Stimulated activated naive CD4-positive, alpha-beta T cell treated with Interleukin-2 at 50 U/mL for 16 hours (primary cell): ENCODE measurements at places on chromosomes 2 and 18.

DNA sequence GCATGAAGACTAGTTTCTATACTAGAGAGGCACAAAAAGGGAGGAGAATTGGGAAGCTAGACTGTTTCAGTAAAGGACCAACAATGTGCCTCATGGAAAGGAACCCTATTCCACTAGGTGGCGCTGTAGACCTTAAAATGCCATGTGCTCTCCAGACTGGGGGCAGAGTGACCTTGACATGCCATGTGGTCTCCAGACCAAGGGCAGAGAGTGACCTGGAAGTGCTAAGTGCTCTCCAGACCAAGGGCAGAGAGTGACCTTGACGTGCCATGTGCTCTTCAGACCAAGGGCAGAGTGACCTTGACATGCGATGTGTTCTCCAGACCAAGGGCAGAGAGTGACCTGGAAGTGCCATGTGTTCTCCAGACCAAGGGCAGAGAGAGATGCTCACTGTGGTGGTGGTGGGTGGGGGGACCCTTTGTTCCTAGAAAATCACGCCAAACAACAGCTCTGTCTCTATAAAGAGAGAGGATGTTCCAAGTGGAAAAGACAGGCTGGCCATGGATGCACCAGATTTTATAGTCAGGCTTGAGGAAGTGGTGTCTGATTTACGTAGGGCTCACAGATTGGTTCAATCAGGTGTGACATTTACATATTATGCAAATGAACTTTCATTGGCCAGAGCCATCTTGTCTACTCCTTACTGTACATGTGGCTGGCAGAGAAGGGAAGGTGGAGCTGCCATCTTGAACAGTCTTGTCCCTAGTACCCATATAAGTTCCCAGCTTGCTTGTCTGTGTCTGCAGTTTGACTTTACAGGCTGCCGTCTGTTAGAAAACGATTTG, 344.0 kb upstream of the DDX18 start:
- DNase-seq = no peak

GRCh38 chr18:70417847-70418246, 129.0 kb downstream of the SOCS6 start:
- no peak for DNase-seq

- DNase-seq = no peak
Measured at GRCh38 chr18:75114231-75114764, 94.6 kb downstream of the PTGR3 start.

- DNase-seq = peak; percentile 19
Measured at GRCh38 chr2:240024766-240025165, 376 bp downstream of the NDUFA10 start.

- no peak for DNase-seq
Measured at GRCh38 chr2:108492364-108492763, 41.9 kb upstream of the LIMS1 start.

- no peak for DNase-seq
Measured at GRCh38 chr18:46630160-46630559, 26.9 kb downstream of the LOXHD1 start.

DNA sequence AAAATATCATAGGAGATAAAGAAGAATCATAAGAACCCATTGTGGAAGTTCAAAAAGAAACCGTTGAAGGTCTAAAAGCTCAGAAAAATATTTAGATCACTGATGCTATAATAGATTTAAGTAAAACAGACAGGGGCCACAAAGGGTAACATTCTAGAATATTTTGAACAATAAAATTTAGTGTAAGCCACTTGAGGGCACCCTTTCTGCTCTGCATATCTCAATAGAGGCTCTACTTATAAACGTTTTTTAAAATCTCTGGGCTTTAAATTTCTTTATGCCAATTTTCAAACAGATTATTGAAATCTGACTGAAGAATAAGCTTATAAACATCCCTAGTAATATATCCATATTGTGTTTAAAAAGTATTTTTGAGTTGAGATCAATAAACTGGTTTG, 57.6 kb upstream of the IL1RL1 start:
- no peak for DNase-seq

GRCh38 chr2:43818761-43819160, 19.9 kb downstream of the ABCG5 start:
- DNase-seq = no peak

DNA sequence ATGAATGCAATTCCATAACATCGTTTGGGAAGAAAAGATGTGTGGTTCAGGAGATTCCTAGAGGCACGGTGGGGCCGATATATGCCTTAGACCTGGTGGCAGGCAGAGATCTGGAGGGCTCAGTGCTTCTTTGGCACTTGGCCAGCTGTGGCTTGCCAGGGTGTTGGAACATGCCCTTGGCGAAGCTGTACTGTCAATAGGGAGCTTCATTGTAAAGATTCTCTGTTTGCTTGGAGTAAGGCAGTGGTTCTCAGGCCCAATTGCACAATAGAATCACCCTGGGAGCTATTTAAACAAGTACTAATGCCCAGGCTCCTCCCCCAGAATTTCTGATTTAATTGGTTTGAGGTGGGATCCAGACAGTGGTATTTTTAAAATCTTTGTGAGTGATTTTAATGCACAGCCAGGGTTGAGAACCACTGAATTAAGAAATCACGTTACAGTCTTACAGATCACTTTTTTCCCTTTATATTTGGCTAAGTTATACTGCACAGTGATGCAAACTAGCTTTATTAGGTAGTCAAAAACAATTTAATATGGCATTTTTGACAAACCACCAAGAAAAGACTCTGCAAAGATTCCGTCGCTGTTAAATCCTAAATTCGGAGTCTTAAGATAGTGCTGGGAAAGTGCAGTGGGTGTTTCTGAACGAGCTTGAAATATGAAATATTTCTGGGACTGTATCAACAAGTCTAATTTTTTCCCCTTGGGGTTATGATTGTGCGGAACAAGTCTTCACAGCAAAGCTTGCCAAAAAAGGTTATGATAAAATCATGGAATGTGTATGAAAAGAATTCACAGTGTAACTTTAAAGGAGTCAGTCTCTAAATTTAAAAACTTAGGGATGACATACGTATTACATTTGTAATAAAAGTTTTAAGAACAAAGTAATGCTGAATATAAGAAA, 78.0 kb downstream of the CRIM1 start:
- no peak for DNase-seq

DNA sequence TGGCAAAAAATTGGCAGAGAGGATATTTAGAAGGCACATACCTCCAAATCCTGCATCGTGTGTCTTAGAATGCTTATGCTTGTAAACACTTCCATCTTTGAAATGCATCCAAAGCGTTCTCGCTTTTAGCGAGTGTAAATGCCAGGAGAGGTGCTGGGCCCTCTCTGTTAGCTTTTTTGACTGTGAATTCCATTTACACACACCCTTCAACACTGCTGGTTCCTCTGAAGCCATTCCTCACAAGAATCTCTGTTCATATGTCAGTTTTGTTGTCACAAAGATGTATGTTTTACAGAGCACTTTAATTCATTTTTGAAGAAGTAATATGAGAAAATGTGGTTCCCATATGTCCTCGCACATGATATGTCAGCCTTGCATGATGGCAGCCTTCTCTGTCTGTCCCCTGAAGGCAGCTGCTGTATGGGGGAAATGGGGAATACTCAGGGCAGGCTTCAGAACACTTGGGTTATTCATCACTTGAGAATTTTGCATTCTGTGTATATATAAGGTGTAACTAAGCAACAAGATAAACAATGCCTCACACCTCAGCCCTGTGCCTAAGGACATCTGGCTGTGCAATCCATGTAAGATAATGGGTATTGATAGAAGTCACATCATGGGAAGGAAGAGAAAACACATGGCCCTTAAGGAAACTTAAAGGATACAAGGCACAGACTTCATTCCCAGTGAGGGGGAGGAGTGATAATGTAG, 52.3 kb downstream of the RAB27B start:
- no peak for DNase-seq

- DNase-seq = no peak
Measured at GRCh38 chr18:71899707-71900472, 644.3 kb downstream of the CBLN2 start.

GRCh38 chr2:79782576-79783452, 270.0 kb downstream of the CTNNA2 start:
- DNase-seq = no peak

GRCh38 chr2:64477979-64478378, 24.0 kb downstream of the LGALSL start:
- DNase-seq = no peak

DNA sequence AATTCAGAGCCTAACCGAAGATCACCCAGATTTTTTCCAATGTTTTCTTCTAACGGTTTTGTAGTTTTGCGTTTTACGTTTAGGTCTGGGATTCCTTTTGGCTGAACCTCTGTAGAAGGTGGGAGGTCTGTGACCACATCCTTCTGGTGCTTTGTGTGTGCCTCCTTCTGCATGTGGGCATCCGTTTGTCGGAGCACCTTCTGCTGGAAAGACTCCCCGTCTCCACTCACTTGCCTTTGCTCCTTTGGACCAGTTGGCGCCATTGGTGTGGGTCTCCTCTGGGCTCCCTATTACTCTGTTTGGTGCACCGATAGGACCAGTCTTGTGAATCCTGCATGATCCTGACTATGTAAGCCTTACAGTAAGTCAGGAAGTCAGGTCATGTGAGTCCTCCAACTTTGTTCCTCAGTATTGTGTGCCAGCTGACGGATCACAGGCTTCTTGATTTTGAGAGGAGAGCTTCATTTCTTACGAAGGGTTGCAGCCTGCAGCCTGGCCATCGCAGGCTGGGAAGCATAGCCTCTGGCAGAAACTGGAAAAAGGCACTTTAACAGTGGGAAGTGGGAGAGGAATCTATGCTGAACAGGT, 13.6 kb downstream of the AQP12A start:
- DNase-seq = no peak

DNA sequence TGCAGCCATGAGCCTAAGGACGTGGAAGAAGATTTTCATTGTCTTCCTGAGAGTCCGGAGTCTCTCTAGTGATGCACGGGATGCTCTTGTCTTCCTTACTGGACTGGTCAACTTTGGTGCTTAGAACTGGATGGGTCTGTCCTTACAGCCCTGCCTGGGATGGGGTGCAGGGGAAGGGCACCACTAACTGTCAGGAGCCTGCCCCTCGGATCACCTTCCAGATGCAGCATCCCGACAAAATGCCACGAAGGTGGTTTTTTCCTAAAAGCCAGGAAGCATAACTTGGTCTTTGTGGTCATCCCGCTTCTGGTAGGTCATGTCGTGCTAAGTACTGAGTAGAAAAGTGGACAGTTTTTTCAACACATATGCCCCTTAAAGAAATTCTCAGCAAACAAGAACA, 207.4 kb upstream of the TWIST2 start:
- DNase-seq = no peak

DNA sequence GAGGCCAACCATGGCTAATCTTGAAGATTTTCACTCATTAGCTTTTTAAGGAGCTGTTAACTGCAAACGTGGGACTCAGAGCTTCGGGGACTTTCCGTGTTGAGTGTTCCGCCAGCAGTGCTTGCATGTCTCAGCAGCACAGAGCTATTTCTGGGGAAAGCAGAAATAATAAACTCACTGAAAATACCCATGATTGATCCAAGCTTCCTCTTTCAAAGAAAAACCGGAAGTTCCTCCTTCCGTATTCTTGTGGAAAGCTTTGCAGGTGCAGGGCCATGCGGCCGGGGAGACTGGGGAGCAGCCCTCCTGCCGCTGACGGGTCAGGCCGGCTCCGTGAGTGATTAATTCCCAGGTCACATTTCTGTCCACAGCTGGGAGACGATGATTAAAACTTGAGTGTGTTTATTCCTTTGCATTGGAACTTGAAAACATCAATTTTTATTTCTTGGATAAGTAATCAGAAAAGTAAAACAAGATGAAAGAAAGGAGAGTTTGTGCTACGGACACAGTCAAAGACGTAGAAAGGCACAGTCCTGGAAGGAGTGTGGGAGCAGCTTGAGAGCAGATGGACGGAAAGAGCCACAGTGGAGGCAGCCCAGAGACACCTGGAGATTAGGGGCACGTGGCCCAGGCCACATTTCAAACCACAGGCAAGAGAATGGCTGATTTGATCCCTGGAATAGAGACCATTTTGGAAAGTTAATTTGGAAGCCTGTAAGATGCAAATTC, 54.2 kb upstream of the CTDP1 start:
- no peak for DNase-seq

DNA sequence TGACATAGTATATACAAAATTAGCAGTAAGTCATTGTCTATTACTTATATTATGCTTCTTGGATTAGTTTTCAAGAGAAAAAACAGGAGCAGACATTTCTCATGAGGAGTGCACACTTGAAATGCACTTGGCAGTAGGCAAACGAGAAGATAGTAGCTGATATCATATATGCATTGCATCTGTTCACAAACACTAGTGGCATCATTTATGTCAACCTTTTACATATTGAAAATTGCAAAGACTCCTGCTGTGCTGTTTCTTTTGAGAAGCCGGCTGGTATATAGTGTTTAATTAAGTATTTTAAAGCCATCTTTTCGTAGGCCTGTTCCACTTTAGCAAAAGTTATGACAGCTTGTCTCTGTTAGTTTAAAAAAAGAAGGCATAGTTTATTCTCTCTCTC, 58.4 kb upstream of the SLC8A1 start:
- DNase-seq = no peak

GRCh38 chr2:156511122-156511521, 74.9 kb downstream of the GPD2 start:
- no peak for DNase-seq

- no peak for DNase-seq
Measured at GRCh38 chr2:226837787-226838603, 2.1 kb downstream of the RHBDD1 start.

DNA sequence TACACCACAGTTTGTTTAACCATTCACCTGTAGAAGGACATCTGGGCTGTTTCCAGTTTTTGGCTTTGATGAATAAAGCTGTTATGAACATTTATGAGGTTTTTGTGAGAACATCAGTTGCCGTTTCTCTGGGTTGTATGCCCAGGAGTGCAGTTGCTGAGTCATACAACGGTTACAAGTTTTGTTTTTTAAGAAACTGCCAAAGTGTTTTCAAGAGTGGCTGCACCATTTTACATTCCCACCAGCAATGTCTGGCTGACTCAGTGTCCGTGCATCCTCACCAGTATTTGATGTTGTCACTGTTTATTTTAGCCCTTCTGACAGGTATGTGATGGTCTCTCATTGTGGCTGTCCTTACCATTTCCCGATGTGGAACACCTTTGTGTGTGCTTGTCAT, 48.0 kb upstream of the GPR17 start:
- no peak for DNase-seq

- no peak for DNase-seq
Measured at GRCh38 chr2:212176151-212176550, 362.5 kb downstream of the ERBB4 start.

DNA sequence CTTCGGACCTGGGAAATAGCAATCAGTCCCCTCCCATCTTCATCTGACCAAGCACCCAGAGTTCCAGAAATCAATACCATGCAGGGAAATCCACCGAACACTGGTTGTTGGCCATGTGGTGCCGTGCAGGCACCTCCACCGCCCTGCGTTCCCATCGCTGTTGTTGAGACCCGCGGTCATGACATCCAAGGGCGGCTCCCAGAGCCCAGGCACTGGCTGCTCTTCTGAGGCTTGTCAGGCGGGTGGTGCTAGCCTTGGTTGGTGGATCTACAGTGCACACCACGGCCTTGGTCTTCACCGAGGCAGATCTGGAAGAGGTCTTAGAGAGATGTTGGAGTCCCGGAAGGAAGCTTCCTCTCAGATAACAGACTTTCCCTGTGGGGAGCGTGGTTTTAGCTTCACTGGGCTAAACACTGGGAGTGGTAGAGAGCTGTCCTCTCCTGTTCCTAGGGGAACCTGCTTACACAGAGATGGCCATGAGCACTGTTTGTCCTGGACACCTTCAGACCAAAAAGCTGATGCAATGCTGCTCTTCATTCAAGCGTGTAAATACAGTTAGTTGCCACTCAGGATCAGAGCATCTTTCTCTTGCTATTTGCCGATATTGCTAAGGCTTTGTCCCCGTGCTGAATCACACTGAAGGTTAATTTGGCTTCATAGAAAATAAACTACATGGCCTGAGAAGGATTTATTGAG, 58.3 kb downstream of the SMIM21 start:
- no peak for DNase-seq

GRCh38 chr2:47558116-47558767, 155.3 kb downstream of the MSH2 start:
- DNase-seq = no peak
